ENCODE measurements at places on chromosomes 2 and 18.

DNA sequence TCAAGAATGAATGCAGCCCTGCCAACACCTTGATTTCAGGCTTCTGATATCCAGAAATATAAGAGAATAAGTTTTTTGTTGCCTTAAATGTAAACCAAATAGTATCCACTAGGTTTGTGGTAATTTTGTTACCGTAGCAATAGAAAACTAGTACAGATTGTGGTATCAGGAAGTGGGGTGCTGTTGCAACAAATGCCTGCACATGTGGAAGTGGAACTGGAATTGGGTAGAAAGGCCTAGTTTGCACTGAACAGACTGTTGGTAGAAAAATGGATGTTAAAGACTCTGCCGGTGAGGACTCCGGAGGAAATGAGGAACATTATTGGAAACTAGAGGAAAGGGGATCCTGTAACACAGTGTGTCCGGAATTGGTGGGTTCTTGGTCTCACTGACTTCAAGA lies 145.8 kb upstream of the MGAT5 start:
- DNase-seq: no peak

DNA sequence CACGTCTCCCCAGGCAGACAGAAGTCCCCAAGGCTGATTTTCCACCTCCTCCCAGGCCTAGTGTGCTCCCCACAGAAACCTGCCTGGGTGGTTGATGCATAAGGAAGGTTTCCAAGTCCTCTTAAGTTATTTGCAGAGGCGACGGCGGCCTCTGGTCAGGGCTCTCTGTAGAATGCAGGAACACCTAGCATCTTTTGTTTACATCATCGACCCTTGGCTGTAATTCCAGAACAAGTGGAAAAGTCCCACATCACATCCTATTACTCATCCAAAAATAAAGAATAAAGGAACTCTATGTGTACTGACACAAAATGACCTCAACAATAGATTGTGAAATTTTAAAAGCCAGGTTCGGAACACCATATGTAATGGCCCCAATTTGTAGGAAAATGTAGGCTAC lies 211.1 kb downstream of the ALPK2 start:
- DNase-seq: no peak

DNA sequence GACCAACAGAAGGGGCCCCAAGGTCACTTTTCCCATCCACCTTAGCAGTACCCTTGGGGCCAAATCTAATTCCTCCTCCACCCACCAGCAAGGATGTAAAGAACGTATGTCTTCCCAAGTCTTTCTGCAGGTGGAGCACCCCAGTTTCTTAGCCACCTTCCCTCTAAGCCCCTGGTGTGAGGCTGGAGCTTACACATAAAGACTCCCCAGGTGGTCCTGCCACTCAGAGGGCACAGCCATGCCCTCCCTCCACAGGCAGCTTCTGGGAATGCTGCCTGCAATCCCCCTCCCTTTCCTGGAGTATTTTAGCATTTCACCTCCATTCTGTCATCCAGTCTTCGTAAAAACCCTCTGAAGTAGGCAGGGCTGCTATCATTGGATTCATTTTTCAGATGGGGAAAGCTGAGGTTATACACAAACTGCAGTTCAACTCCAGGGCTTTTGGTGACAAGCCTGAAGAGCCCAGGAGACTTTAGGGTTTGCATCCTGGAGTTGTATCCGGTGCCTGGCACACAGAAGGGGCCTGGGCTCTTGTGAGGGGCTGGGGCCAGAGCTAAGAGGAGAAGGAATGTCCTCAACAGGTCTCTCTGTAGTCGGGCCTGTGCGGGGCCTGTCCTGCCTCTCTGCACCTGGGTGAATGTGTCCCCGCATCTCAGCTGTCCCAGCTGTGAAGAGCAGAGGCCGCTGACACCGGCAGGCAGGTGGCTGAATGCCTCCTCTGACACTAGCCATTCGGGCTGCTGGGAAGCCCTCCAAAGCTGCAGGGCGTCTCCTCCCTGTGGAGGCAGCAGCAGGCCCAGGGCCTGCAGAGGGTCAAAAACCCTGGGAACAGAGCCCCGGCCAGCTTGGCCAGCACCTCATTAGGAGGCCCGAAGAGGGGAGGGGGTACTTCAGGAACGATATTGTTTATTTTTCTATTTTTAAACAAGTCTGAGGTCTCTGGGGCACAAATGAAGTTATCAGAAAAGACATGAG lies 27.6 kb downstream of the CIB4 start:
- peak; percentile 26 for DNase-seq

GRCh38 chr2:186853951-186854350 lies 5.0 kb upstream of the ZSWIM2 start:
- DNase-seq: no peak

DNA sequence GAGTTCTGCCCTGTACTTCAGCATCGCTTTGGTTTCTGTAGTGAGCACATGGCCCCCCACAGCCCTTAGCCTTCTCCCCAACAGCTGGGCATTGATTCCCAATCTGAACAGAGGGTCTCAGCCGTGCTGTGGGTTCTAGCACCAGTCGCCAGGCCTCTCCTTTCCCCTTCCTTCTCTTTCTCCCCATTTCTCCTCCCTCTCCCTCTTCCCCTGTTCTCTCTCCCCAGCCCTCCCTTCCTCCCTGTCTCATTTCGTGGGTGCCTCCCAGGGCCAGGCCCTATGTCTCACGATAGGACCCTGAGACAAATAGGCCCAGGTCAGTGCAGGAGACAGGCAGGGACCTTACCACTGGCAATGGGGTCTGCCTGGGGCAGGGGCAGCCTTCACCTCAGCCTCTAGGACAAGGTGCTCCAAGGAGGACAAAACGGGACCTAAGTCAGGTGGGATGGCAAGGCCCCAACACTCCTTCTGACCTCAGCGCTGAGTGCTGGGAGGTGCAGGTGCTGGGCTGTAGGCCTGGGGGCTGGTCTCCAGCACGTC lies 143.4 kb upstream of the GPC1 start:
- no peak for DNase-seq

- no peak for DNase-seq
These were observed 10.4 kb downstream of the ARHGAP25 start for GRCh38 chr2:68745006-68745405.

- DNase-seq: no peak
These were observed 46.6 kb upstream of the TBC1D8 start for GRCh38 chr2:101197814-101198213.

GRCh38 chr2:58289029-58289428 lies 47.9 kb upstream of the FANCL start:
- no peak for DNase-seq

DNA sequence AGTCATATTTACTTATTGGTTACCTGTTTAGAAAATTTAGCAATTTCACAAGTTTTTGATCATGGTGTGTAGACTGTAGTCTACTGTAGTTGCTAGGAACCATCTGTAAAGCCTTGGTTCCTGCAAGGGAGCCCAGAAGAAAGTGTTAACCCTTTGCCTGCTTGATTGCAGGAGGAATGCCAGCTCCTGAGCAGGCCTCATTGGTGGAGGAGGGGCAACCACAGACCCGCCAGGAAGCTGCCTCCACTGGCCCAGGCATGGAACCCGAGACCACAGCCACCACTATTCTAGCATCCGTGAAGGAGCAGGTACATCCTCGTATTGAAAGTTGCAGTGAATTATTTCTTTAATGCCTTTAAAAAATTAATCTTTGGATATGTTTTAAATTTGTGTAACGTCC lies 76.3 kb downstream of the PKP4 start:
- DNase-seq: no peak

DNA sequence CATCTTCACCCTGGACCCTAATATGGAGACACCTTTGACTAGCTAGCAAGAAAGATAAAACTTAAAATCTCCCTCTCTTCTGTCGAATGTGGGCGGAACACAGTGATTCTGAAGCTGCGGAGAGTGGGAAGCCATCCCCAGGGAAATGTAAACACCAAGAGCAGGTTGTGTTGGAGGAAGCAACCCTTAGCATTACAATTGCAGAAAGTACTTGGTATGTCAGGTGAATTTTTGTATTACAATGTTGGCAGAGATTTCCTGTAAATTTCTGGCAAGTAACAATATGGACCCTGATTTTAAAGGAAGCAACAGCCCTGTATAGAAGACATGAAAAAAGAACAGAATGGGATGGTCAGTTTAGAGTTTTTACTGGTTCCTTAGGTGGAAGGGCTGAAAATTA lies 35.8 kb downstream of the TSN start:
- DNase-seq: no peak

DNA sequence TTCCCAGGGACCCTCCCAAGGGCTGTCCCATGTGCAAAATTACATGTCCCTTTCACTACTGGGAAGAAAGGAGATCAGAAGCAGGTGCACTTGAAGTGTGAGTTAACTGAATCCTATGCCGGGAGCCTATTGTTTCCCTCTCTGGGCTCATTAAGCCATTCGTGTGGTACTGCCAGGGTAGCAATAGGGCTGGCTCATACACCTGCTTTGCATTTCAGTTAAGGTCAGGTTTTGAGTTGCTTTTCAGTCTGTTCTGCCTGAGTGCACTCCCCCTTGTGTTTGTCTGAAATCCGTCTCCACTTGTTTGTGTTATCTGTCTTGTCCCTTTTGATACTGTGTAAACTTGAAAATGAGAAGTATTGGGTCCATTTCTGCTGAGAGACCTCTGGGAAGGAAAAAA lies 1232.6 kb upstream of the NRXN1 start:
- DNase-seq: no peak

GRCh38 chr2:151786077-151786476 lies 42.1 kb downstream of the ARL5A start:
- no peak for DNase-seq

- DNase-seq: no peak
These were observed 350.6 kb downstream of the RND3 start for GRCh38 chr2:150136893-150137292.

DNA sequence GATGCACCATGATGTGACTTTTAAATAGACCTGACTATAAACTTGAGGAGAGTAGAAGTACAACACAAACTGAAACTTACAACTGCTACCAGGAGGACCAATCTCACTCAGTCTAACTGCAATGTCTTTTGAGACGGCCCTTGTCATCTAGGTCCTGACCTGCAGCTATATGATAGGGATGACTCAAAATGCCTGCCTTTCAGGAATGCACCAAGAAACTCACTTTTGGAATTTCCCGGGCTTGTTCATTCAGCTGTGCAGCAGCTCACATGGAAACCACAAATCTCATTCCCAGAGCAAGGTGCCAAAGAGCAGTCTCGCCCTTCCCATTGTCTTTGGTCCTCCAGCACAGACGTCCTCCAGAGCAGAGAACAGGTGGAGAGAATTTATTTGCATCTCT lies 113.7 kb downstream of the SPOPL start:
- no peak for DNase-seq

- DNase-seq: no peak
These were observed 124.5 kb upstream of the BARD1 start for GRCh38 chr2:214934006-214934405.

- DNase-seq: no peak
These were observed 9.0 kb upstream of the RNF103 start for GRCh38 chr2:86632672-86633071.

DNA sequence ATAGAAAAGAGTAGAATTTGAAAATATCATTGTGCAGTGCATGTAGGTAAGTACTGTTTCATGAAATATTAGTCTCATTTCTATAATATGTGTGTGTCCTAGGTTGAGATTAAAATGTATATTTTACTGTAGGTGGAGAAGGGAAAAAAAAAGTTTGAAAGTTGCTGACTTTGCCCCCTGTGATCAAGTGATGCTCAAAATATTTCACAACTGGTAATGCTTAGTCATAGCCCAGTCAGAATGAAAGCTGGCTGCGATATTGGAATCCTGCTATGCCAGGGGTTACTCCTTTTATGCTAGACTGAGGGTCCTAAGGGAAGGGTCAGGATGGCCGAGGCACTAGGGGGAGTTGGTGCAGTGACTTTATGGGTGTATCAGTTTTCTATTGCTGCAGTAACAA lies 19.5 kb upstream of the CFAP36 start:
- no peak for DNase-seq

DNA sequence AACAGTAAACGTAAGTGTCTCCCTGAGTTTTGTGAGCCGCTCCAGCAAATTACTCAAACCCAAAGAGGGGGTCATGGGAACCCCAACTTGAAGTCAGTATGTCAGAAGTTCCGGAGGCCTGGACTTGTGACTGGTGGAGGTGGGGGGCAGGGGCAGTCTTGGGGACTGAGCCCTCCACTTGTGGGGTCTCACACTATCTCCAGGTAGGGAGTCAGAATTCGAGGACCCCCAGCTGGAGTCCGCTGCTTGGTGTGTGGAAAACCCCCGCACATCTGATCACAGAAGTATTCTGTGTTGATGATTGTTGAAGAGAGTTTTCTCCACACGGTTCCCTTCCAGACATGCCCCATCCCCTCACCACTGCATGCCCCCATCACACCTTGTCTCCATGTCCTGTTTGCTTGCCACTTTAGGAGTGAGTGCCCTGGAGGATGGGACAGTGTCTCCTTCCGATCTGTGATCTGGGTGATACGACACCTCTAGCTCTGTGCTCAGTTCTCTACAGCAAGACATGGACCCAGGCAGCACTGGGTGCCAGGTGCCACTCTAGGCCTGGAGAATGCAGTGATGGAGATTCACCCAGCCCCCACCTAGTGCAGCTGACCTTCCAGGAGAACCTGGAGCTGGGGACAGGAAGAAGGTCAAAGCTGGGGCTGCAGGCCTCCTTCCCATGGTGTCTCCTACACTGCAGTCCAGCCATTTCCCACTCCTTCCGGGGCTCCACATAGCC lies 85.6 kb downstream of the TFCP2L1 start:
- no peak for DNase-seq

DNA sequence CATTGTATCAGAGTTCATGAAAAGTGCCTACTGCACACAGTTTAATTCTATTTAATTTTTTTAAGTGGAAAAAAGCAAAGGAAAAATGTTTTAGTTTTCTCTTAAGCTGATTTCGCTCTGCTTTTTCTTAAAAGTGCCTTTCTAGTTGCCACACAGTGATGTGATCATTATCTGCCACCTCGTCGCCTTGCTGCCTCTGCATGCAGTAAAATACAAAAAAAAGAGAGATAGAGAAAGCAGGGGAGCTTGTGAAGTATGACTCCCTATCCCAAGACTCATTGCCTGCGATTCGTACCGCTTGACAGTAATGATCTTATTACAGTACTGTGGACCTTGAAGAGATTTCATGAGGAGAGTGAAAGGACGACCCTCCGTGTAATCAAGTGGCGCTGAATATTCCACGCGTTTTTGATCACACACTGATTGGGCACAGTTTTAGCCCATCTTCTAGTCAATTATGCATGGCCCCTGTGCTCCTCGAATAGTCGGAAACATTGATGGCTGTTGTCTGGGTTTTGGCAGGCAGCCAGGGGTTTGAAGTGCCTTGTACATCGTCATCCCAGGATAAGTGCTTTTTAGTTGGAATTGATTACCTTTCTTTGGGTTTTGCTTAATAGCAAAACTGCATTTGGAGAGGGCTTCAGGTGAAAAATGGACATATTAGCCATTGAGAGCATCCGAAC lies 188.3 kb downstream of the GBX2 start:
- peak; percentile 16 for DNase-seq

- DNase-seq: no peak
These were observed 110.6 kb upstream of the FAM136A start for GRCh38 chr2:70412294-70413070.

DNA sequence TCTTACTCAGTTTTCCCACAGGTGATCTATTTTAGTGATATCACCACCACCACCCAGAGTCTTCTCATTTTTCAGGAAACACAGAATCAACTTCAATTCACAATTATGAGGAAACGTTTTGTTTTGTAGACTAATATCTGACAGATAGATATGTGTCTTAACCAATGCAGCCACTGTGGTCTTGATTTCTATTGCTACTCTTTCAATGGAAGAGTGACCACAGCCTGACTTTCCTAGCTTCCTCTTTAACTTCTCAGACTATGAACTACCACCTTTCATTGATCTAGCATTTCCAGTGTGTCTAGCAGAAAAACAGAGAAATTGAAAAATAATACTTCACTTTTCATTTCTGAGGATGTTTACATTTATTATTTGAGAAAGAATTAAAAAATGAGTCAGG lies 20.5 kb downstream of the ADAM17 start:
- no peak for DNase-seq

GRCh38 chr18:55421615-55422419 lies 166.2 kb downstream of the TCF4 start:
- no peak for DNase-seq

All from hypothalamus (tissue), 51 donors.